ENCODE measurements at places on chromosomes 12 and 14.

GRCh38 chr12:46580445-46580844 lies 207.9 kb upstream of the SLC38A2 start:
- DNase-seq: no peak

- DNase-seq: no peak
Measured at GRCh38 chr12:104420868-104421267, 35.9 kb upstream of the CHST11 start.

GRCh38 chr12:71269281-71269598 lies 111.4 kb upstream of the TSPAN8 start:
- no peak for DNase-seq

- DNase-seq: no peak
Measured at GRCh38 chr14:35351897-35352273, 52.7 kb downstream of the NFKBIA start.

- DNase-seq: no peak
Measured at GRCh38 chr14:105281371-105282097, 19.3 kb downstream of the BRF1 start.

- DNase-seq: no peak
Measured at GRCh38 chr12:77837876-77838291, 7.2 kb downstream of the NAV3 start.

DNA sequence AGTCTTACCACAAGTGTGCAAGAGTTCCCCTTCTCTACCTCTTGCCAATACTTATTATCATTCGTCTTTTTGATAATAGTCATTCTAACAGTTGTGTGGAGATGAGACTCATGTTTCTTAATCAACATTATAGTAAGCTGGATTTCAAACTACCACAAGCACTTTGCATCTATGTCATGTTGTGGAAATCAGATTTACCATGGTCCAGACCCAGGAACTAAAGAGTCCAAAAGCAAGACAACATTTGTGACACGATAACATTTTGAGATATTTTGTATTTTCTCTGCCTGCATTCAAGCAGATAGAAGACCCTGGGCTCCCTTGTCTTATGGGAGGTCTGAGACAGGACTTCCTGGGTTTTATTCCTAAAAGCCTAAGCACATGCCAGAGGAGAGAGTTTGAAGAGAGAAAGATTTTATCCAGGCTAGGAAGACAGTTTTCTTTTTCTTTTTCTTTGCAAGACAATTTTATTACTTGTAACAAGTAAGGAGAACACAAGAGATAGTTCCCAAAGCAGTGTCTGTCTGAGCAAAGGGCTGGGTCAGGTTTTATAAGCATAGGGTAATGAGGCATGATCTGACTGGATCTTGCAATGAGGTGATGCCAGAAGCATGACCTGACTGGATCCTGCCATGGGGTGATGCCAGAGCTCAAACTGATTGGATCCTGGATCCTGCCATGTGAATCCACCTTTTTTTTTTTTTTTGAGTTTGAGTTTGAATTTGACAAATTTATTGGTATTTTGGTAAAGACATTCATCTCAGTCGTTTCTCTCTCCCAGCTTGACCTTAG lies 180.5 kb upstream of the HMGA2 start:
- DNase-seq: no peak

GRCh38 chr12:50258167-50258551 lies 25.2 kb downstream of the LIMA1 start:
- no peak for DNase-seq

DNA sequence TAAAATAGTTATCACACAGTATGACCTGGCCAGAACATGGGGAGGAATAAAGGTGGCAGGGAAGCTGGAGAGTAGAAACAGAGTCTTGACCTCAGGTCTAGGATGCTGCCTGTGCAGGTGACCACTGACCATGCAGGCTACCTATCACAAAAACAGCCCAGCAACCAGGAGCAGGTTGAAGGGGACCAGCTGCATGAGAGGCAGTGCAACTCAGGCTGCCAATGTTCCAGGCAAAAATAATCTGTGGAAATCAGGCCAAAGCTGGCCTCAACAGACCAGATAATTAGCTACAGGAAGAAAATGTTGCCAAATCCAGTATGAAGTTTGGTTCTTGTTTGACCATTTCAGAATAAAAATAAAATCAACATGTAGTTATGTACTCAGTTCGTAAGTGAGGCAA lies 72.6 kb downstream of the PDE6H start:
- DNase-seq: no peak

DNA sequence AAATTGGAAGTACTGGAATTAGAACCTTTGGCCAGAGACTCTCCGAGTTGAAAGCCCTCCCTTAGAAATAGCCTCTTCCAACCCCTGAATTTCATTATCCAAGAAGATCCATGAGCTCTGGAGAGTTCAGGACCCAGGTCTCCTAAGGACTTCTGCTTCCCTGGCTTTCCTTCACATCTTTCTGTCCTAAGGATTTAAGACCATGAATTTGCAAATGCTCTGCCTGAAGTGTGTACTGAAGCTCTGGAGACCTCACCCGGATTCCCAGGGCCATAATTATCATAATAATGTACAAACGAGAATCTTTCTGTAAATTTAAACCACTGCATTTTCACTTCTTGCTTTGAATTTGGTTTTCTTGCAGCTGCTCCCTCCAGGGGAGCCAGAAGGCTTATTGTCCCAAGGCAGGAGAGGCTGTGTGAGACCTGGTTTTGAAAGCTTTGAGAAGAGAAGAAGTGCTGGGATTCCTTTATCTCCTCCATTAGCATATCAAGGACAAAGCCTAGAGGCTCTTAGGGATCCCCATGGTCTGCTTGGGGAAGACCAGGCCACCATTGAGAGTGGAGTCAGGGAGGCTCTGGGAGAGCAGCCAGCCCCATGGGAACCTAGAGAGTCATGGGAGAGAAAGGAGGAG lies 41.1 kb downstream of the GLRX5 start:
- no peak for DNase-seq

GRCh38 chr12:77314378-77315052 lies 249.1 kb upstream of the E2F7 start:
- DNase-seq: no peak

DNA sequence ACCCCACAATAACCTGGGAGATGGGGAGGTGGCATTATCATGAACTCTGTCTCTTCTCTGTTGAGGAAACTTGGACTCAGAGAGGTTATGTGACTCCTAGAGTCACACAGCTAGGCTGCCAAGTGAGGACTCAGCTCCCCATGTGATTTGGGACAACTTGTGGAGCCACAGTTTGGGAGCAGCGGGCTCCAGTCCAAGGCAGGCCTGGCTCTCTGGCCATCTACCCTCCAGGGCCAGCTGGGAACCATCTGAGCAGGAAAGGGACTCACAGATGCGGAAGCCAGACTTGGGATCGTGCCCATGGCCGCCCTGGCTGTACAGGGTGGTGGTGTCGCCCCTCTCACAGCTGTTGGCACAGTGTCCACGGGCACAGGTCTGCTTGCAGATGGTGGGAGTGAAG lies 59.1 kb downstream of the ISCA2 start:
- no peak for DNase-seq

- no peak for DNase-seq
Measured at GRCh38 chr14:72243309-72244293, 311.4 kb downstream of the RGS6 start.

DNA sequence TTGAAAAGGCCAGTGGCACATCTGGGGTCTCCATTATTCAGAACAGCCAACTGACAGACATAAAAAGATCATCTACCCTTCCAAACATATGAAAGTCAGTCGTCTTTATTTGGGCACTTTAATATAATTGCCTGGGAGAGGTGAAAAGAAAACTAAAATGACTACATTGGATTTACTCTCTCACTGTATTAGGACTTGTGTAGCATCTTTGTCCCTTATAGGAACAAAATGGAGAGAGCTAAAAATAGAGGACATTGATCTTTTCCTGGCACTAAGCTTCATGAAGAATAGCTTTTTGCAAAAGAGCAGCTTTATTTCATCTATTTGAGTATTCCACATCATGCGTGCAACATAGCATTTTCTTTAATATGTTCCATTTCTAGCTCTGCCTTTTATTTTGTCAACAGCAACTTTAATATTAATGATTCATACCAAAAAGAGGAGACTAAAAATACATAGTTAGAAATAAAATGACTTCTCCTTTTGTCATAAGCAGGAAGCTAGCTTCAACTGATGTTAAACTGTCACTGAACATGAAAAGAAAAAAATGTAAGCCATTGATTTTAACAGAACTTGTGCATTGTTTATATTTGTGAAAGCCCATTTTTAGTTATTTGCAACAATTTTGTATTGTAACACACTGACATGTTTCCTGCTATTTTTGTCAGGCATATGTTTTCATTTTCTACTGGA lies 254.6 kb downstream of the SEC23A start:
- DNase-seq: no peak

- no peak for DNase-seq
Measured at GRCh38 chr12:12481631-12482030, 81.0 kb downstream of the DUSP16 start.

DNA sequence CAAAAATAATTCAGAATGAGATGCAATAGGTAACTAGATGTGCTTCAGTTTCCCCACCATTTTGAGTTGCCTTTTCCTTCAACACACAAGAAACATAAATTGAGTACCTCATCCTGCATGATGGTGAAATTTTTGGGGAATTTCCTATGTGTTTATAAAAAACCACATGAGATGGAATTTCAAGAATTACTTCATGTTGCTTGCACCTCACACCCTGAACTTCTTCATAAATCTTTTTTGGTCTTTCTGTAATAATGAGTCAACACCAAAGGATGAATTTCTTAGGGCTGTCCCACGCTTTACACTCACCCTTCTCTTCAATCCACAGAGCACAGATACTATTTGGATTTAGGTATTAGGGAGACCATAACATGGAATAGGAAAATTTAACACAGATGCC lies 22.6 kb upstream of the LUM start:
- DNase-seq: no peak

- no peak for DNase-seq
Measured at GRCh38 chr12:107570721-107571120, 114.9 kb upstream of the PWP1 start.

DNA sequence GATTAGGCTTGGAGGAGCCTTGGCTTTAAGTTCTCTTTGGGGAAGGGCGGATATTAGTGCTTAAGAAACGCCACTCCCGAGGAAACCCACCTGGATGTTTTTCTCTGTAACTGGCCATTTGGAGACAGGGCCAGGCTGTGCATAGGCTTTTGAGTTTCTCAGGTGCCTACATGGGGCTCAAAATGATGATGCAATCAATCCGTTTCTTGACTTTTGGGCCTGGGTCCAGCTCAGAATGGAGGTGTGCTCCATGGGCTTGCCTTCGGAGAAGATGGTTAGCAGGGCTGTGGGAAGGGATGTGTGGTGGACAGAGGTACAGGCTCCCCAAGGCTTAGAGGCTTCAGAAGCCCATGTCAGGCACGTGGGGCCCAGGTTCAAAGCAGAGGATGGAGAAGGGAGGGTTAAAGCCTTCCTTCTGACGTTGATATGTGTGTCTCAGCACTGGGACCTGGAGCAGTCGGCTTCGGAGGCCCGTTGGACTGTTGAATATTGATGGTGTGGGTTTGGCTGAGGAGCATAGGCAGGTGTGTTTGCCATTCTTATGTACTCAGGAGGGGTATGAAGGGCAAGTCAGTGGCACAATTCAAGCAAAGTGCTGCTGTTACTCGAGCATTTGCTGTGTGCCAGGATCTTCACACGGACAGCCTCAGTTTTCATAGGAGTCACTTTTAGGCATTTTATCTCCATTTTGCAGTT lies 82.8 kb downstream of the SLC25A47 start:
- DNase-seq: no peak

DNA sequence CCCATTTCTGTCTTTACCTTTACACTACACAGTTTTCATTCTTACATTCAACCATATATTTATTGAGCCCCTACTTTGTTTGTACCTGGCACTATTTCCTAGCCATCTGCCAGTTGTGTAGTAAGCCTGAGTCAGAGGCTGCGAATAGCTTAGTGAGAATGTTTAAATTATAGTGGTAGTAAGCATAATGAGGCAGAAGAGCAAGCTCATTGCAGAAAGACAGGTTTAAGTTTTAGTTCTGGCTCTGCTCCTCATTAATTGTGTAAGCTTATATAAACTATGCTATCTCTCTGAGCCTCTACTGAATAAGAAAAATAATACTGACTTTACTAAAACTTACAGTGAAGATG lies 123.5 kb downstream of the NAV3 start:
- no peak for DNase-seq

DNA sequence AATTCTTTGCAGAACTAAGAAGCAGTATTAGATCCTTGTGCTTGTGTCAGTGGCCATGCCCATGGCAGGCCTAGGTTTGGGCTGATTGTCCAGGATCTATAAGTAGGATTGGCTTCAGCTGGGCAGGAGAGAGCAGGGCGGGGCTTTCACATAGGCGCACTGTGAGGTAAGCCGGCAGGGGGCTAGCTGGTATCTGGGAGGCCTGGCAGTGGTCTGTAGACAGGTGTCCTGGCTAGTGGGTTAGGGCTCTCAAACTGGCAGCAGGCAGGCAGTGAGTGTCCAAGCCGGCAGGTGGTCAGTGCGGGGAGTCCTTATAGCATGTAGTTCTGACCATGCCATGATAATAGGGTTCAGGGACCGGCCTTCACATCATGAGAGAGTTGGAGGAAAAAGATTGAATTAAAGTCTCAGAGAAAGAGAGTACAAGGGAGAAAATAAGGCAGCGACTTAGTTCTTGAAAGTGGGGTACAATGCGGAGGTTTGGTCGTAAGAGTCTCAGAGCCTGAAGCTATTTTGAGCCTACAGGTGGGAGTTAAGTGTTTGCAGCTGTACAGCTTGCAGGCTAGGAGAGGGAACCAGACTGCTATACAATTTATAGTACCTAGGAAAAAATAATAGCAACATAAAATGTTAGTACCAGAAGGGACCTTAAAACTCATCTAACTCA lies 137.4 kb downstream of the TPH2 start:
- no peak for DNase-seq

DNA sequence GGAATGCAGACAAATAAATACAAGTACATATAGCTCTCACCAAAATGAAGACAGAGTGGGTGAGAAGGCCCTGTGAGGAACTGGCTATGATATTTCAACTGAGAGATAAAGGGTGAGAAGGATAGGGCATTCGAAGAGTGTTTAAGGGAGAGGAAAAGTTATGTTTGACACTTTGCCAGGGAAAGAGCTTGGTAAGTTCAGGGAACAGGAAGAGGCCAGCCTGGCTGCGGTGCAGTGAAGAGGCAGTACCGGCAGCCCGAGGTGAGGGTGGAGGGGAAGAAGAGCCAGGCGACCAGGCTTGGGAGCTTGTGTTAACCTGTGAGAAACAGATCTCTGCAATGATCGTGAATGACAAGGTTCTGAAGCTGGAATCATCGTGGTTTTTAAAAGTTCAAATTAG lies 84.7 kb upstream of the RFX4 start:
- DNase-seq: no peak

GRCh38 chr14:76997257-76997970 lies 31.1 kb downstream of the IRF2BPL start:
- no peak for DNase-seq

- no peak for DNase-seq
Measured at GRCh38 chr12:63445224-63445880, 222.9 kb downstream of the DPY19L2 start.

- no peak for DNase-seq
Measured at GRCh38 chr14:62956413-62956812, 88.8 kb downstream of the KCNH5 start.

DNA sequence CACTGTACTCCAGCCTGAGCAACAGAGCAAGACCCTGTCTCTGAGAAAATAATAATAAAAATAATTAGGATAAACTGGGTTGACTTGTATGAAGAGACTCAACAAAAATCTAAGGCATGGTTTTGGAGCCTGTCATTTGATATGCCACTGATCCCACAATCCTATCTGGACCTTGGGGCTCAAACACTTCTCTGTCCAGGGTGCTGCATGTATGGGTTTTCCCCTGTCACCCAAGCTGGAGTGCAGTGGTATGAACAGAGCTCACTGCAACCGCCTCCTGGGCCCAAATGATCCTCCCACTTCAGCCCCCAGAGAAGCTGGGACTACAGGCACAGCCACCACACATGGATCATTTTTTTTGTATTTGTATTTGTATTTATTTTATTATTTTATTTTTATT lies 5.3 kb upstream of the VSIG10 start:
- no peak for DNase-seq

GRCh38 chr12:81987371-81987770 lies 228.2 kb upstream of the PPFIA2 start:
- no peak for DNase-seq
